ENCODE measurements at places on chromosomes 11 and 22. TPM values are rescaled to one million over a fixed set of nuclear protein-coding genes. Genes with fewer than 3 reads are reported as not detected.
A peak's percentile ranks its signal among the peaks of the same experiment; 100 is the strongest.

Gene SMTNL1
- total RNA-seq: not detected

Gene PRR5L
- 57.0 TPM for total RNA-seq

DNA sequence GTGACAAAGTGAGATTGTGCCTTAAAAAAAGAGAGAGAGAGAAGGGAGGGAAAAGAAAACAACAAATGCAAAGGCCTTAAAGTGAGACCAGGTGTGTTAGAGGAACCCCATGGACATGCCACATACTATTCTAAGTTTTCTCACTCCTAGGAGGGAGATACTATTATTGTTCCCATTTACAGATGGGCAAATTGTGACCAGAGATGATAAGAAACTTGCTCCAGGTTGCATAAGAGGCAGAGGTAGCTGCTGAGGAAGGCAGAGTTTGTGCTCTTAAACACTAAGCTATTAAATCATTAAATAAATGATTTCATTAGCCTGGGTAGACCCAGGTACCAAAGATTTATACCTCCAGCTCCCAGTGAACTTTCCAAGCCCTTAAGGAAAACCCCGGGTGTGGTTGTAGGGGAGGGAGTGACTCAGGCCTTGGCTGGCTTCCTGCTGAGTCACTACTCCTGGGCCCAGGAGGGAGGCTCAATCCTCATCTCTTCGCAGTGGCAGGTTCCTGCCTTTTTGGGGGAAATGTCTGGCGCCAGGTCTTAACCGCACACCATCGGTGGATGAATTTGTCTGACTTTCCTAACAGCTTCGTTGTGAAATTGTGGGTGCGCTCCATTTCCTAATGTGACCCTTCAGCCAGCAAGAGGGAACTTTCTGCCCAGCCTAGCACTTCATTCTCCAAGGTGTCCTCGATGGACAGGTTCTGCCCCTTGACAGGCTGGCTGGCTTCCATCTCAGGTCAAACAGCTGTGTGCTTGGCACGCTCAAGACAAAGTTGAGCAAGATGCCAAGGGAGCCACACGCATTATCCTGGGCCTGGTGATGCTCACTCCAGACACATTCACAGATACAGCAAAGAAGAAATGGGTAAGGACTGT is 33.4 kb upstream of the PTPRJ start:
- peak; percentile 92 for DNase-seq

DNA sequence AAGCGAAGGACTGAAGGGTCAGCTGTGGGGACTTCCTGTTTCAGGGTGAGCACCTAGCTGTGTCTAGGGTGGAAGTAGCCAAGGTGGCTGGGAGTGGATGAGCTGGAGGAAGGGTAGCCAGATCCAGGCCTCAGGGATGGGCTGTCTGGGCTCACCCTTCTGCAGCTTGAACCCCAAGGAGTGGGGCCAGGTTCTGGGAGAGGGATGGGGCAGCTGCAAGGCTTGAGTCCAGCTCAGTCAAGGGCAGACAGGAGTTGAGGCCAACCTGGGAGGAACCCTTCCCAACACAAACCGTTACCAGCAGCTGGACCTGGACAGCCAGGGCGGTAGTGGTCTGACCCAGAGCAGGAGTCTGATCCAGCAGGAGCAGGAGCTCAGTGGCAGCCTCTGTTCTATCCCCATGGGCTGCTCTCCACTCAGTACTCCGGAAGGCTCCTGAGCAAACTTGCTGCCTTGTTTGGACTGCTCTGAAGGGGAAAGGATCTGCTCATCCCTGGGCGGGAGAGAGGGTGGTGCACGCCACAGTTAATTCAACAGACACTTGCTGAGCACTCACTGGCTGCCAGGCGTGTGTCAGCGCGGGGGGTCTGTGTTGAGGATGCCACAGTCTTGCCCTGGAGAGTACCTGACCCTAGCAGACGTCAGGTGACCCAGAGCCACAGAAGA is 53.8 kb upstream of the THY1 start:
- no peak for DNase-seq

DNA sequence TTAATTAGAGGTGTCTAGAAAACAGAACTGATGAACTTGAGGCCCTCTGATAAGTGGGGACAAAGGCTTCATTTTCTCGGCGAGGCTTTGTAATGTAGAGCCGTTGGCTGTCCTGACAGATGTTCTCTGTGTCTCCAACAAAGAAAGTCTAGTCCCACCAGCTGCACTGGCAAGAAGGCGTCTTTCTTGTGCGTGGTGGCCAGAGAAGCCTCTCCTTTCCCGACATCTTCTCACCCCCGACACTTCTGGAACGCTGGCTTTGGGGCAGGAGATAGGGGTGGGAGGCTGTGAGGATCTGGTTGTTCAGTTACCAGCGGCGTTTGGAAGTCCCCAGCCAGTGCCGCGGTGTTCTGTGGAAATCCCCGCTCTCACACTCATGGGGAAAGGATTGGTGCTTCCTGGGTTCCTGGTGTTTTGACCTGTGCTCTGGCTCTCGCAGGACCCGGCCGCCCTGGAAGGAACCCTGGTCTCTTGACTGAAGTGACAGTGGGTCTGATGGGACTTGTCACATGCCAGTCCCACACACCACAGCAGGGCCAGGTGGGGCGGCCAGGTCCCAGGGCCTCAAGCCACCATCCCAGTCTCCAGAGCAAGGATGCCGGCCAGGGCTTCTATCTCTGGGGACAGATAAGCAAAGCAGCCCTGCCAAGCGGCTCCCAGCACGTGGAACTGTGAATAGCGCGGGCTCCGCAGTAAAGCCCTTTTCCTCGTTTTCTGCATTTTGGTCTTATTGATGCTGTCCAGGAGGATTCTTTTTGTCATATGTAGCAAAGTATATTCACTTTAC is 23.2 kb downstream of the FADS2 start:
- DNase-seq: no peak
